ENCODE measurements at places on chromosomes 1 and 21.

DNA sequence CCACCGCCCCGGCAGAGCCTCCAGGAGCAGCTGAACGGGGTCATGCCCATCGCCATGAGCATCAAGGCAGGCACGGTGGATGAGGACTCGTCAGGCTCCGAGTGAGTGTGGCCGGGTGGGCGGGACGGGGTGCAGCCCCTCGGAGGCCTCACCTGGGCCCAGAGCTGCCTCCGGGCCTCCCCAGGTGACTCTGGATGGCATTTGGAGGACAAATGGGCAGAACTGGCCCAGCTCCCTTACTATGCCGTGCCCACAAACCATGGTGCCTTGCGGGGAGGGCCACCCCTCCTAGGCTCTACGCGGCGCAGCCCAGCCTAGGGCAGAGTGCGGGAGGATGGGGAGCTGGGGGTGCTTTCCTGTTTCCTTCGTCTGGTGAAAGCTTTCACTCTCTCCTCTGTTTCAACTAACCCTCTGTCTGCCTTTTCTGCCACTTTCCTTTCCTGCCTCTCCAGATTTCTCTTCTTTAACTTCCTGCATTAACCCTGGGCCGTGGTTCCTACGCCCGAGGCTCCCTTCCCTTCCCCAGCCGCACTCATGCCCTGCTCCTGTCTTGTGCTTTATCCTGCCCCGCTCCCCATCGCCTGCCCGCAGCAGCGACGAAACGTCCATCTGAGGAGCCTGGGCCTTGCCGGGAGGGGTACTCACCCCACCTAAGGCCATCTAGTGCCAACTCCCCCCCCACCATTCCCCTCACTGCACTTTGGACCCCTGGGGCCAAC lies 9.2 kb downstream of the PSRC1 start:
- no peak for DNase-seq

DNA sequence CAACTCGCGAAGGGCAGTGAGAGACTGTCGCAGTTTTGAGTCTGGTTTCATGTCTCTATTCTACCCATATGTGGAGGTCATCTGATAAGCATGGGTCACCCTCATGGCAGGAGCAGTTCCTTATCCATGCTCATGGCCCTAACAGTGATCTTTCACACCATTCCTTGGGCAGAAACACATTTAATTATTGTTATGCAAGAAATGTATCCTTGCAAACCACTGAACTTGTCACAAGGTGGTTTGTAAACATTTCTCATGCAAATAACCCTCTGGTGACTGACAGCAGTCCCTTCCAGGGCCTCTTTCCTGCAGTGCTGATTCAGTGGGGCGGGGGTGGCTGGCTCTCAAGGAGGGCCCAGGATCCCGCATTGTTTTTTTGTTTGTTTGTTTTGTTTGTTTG lies 421.4 kb upstream of the RUNX1 start:
- DNase-seq = no peak

GRCh38 chr21:36719614-36720013 lies 20.7 kb downstream of the SIM2 start:
- no peak for DNase-seq

GRCh38 chr1:111873460-111874030 lies 115.9 kb downstream of the KCND3 start:
- DNase-seq = no peak

DNA sequence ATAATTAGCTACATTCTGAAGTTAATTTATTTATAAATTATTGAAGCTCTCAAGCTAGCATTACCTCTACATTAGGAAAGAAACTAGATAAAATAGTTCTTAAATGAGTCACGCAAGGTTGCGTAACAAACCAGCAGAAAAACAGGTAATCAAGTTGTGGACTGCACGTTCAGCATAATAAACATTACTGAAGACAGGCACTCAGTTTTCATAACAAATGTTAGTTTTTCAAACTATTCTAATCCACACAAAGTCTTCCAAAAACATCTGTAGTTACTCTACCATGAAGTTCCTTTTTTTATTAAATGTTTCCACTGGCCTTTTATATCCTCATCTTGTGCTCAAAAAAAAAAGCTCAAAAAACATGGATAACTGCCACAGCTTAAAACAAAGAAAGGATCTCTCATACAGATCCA lies 1.3 kb downstream of the TOR1AIP2 start:
- no peak for DNase-seq

GRCh38 chr1:228394571-228395394 lies 11.9 kb downstream of the TRIM11 start:
- DNase-seq = no peak

GRCh38 chr21:36591326-36591970 lies 107.5 kb upstream of the SIM2 start:
- no peak for DNase-seq

DNA sequence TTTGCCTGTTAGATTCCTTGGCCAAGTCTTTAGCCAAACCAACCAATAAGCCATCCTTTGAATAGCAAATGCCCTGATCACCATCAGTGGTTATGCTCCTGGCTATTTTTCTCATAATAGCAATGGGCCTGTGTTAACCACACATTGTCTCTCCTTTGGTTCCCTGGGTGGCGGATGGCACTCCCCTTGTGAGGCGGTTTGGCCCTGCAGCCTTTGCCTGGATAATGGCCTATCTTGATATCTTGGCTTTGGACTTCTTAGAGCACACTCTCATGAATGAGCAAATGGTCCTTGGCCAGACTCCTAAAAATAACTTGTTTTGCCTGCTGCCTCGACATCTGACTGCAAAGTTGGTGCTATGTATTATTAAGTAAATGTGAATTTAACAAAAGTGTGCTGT lies 22.4 kb upstream of the ZBTB18 start:
- DNase-seq = no peak

GRCh38 chr1:226871636-226872327 lies 1.4 kb downstream of the PSEN2 start:
- DNase-seq = no peak
